Endodermal cell (in vitro differentiated cells): ENCODE measurements at places on chromosomes 3 and 15. TPM values are rescaled to one million over a fixed set of nuclear protein-coding genes. Genes with fewer than 3 reads are reported as not detected.

- DNase-seq = peak; percentile 83
Observed at GRCh38 chr3:67515778-67516177, 138.6 kb downstream of the SUCLG2 start.

DNA sequence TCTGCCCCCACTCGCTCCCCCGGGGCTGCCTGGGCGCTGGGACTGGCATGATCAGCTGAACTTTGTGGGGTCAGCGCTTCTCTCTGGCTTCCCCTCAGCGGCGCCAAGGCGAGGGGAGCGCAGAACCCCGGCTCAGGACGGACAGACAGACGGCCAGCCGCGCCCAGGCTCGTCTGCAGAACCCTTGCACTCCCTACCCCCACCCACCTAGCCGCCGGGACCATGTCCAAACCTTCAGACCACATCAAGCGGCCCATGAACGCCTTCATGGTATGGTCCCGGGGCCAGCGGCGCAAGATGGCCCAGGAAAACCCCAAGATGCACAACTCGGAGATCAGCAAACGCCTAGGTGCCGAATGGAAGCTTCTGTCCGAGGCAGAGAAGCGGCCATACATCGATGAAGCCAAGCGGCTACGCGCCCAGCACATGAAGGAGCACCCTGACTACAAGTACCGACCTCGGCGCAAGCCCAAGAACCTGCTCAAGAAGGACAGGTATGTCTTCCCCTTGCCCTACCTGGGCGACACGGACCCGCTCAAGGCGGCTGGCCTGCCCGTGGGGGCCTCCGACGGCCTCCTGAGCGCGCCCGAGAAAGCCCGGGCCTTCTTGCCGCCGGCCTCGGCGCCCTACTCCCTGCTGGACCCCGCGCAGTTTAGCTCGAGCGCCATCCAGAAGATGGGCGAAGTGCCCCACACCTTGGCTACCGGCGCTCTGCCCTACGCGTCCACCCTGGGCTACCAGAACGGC lies 621 bp downstream of the SOX14 start:
- peak; percentile 79 for DNase-seq

GRCh38 chr3:101941318-101942040 lies 92.2 kb downstream of the NFKBIZ start:
- DNase-seq = no peak

- no peak for DNase-seq
Observed at GRCh38 chr3:180747805-180748361, 68.6 kb upstream of the CCDC39 start.

DNA sequence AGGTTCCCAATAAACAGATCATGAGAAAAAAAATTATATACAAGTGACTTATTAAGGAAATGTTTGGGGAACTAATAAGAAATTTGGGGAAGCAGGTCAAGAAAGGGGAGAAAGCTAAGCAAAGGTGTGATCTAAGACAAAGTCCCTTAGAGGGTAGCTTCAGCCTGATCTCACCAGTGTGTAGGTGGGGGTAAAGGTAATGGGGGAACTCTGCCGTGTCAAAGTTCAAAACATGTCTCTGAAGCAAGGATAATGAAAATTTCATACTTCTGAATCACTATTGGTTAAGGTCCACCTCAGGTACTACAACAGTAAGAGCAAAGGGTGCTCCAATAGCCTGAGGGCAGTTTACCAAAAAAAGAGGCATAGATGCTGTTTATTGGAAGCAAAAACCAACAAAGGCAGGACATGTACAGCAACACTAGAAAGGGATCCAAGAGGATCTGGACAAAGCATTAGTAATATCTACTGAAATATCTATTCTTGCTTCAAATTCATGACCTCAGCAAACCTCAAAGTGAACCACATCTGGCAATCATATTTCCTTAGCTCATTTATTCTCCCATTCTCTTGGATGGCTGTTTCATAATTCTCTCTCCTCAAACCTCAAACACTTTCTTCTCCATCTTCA lies 6.9 kb downstream of the ACAD11 start:
- no peak for DNase-seq

Gene GOLGA8T
- 0.20 TPM in 1 of 2 replicates, not detected in the other for total RNA-seq

Gene ALAS1
- total RNA-seq = 27.8 and 33.6 TPM in 2 replicates

Gene CEP152
- 9.8 to 19.1 TPM (median 17.7 TPM) in 3 replicates for total RNA-seq

- peak; percentile 34 for DNase-seq
Observed at GRCh38 chr3:194259982-194260766, 91.0 kb downstream of the CPN2 start.

- no peak for DNase-seq
Observed at GRCh38 chr15:79863886-79864285, 32.9 kb downstream of the MTHFS start.

Gene CHRNA5
- total RNA-seq = 14.0 and 16.4 TPM in 2 replicates

DNA sequence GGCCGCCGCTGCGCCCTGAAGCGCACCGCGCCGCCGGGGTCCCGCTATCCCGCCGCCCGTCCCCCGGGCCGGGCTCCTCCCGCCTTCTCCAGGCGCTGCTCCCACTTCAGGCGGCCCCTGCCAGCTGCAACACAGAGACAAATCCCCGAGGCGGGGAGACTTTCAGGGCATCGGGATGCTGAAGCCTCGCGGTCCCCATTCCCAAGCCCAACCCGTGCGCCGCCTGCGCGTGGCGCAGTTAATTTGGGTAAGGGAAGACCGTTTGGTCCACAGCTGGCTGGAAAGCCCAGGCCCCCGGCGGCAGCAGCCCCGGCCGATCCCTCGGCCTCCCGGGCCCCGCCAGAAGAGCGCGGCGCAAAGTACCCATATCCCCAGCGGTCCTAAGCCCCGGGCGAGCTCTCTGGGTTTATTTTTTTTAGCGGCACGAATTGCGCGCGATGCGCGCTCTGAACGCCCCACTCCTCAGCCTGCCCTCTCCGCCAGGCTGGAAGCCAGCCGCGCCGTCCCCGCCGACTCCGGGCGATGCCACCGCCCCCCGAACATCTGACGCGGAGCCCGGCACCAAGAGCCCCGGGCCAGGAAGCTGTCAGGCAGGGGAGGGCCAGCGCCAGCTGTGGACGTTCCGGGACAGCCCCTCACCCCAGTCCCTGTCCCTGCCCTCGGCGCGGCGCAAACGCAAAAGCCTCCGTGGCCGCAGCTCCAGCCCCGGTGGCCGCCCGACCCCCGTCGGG lies 517 bp downstream of the FBN1 start:
- DNase-seq = peak; percentile 86

Gene ANAPC13
- total RNA-seq = 29.3 and 31.3 TPM in 2 replicates

- DNase-seq = no peak
Observed at GRCh38 chr3:8482960-8483665, 18.5 kb upstream of the LMCD1 start.

Gene FEZF2
- not detected in 3 replicates for total RNA-seq

DNA sequence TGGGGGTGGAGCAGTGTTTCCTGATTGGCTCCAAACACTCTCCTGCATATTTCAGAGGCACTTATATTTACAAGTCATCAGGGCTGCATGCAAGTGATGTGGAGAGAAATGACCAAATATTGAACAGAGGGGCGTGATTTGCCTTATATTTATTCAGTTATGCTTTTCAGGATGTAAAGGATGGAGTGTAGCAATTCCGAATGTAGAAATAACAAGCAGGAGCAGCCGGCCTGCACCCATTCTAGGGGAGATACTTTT lies 19.4 kb upstream of the SEMA5B start:
- DNase-seq = no peak
